ENCODE measurements at places on chromosomes 3 and 15. TPM values are rescaled to one million over a fixed set of nuclear protein-coding genes. Genes with fewer than 3 reads are reported as not detected.

- DNase-seq, result peak; percentile 11
Measured at GRCh38 chr3:186609247-186609868, 3.5 kb upstream of the AHSG start.

DNA sequence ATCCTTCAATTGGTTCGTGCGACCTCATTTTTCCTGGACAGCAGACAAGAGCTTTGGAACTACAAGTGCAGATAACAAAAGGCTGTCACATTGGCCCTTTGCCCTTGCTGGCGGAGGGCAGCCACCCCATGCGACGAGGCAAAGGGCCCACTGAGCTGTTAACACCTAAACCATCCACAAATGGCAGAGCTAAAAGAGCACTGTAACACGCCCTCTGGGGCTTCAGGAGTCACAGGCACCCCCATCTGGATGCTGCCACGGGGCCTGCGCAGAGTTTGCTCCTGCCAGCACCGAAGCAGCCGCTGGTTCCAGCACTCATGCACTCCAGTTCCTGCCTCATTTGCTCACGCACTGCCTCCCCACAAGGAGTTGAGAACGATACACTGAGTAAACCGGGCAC, 524.9 kb downstream of the ZNF385D start:
- no peak for DNase-seq

The REC114 gene
- not detected for total RNA-seq

The CKMT1B gene
- not detected for total RNA-seq

- peak; percentile 42 for DNase-seq
Measured at GRCh38 chr15:44009038-44009437, 182.2 kb downstream of the WDR76 start.

DNA sequence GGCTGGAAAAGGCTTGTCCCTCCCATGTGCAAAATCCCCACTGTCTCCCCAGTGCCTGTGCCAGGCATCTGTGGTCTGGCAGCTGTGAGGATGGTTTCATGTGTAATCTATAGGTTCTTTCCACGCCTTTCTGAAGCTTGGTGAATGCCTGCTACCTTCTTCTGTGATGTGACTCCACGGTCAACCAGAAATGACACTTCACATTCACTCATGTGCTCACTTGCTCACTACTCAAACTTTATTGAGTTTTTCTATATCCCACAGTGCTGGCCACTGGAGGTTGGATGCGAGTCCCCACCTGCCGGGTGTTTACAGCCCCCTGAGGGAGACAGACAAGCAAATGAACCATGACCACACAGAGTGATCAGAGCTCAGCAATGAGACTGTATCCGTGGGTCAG, 27.9 kb upstream of the TLE3 start:
- DNase-seq, result no peak

DNA sequence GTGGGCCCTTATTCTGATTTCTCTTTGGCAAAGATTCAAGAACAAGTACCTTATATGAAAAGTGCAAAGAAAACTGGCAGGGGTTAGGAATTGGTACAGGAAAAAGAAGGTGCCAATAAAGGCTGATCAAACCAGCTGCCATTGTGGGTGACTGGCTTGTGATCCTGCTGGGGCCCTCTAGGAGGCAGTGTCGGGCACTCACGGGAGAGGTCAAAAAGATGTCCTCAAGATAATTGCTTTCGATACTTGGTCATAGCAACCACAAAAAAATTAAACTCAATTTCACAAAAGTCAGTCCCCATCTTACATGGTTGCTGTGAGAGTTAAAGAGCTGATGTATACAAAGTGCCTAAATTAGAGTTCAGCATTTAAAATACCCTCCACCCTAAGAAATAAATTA, 31.0 kb upstream of the CAV3 start:
- DNase-seq, result no peak

The C3orf22 gene
- not detected for total RNA-seq
